ENCODE measurements at places on chromosomes 7 and 10. TPM values are rescaled to one million over a fixed set of nuclear protein-coding genes. Genes with fewer than 3 reads are reported as not detected.
A peak's percentile ranks its signal among the peaks of the same experiment; 100 is the strongest.

The PTN gene
- 20.1 TPM for total RNA-seq

GRCh38 chr10:52283174-52283573 lies 30.9 kb upstream of the DKK1 start:
- no peak overlapping the region for H3K27ac ChIP-seq
- no peak for DNase-seq
- no peaks in the 10 kb centered on the region for H3K36me3 ChIP-seq
- no peaks in the 10 kb centered on the region for H3K27me3 ChIP-seq
- no peaks in the 10 kb centered on the region for H3K4me1 ChIP-seq

- no peaks in the 10 kb centered on the region for H3K36me3 ChIP-seq
- peak; percentile 80 for DNase-seq
- H3K4me1 ChIP-seq, result no peaks in the 10 kb centered on the region
- no peaks in the 10 kb centered on the region for H3K27me3 ChIP-seq
- no peak overlapping the region for H3K27ac ChIP-seq
Measured at GRCh38 chr7:139602143-139602722, 78.7 kb downstream of the CLEC2L start.

DNA sequence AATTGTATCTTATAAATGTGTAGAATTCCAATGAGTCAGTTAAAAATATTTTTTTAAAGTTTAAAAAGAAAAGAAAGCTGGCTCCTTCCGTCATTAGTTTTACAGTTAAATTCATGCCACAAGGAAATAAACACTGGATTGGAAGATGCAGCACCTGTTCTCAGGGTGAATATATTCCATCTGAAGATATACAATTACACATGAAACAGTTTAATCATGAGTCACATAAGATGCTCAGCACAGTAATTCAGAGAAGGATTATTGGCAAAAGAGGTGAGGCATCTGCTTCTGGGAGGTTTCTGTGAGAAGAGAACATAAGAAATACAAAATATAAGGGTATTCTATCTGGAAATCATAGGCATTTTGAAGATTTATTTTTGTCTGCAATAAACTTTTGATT lies 376.5 kb upstream of the SORCS1 start:
- no peaks in the 10 kb centered on the region for H3K36me3 ChIP-seq
- peaks cover 6% of the 10 kb centered on the region for H3K4me1 ChIP-seq
- H3K27ac ChIP-seq, result no peak overlapping the region

- H3K27ac ChIP-seq, result no peak overlapping the region
- no peaks in the 10 kb centered on the region for H3K36me3 ChIP-seq
- H3K4me1 ChIP-seq, result peaks cover 5% of the 10 kb centered on the region
- no peak for DNase-seq
- no peaks in the 10 kb centered on the region for H3K27me3 ChIP-seq
Measured at GRCh38 chr10:28938745-28939144, 261.4 kb downstream of the BAMBI start.

DNA sequence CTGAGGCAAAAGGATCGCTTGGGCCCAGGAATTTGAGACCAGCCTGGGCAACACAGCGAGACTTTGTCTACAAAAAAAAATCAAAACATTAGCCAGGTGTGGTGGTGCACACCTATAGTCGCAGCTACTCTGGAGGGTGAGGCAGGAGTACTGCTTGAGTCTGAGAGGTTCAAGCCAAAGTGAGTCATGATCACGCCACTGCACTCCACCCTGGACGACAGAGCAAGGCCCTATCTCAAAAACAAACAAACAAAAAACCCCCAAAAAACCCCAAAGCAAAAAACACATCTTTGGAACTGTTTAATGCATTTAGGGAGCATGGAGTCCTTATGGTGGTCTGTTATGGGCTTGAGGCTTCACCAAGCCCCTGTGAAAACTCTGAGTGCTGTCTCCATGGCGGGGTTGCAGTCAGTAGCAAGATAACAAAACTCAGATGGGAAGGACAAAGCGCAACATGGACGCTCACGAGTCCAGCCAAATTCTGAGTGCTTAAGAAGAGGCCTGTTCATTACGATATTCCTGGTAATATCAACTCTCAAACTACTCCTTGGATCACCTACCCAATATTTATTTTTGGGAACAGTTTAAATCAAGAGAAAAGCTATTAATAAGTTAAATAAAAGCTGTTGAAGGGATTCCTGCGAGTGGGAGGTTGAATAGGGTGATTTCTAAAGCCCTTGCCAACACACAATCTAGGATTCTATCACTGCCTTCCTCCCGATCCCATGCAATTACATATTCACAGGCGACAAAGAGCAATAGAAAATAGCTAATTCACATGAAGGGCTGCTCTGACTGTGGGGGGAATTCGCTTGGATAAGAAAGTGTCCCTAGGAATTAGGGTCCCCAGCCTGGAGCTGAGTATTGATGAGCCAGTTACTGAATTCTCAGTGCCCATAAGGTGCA lies 123.3 kb downstream of the HIPK2 start:
- peaks cover 10% of the 10 kb centered on the region for H3K4me1 ChIP-seq
- no peak overlapping the region for H3K4me3 ChIP-seq
- no peaks in the 10 kb centered on the region for H3K27me3 ChIP-seq
- no peak overlapping the region for H3K27ac ChIP-seq
- H3K36me3 ChIP-seq, result no peaks in the 10 kb centered on the region

All from GM23338 (cell line).